ENCODE measurements at places on chromosomes 1 and 21.

- no peak for DNase-seq
Observed at GRCh38 chr1:196649990-196650389, 1.9 kb upstream of the CFH start.

DNA sequence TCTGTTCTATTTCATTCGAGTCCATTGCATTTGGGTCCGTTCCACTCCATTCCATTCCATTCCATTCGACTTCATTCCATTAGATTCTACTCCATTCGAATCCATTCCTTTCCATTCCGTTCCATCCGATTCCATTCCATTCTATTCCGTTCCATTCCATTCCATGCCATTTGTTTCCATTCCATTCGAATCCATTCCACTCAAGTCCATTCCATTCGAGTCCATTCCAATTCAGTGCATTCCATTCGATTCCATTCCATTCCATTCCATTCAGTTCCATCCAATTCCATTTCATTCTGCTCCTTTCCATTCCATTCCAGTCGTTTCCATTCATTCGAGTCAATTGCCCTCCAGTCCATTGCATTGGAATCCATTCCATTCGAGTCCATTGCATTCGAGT, 2603.7 kb upstream of the TPTE start:
- no peak for DNase-seq

- no peak for DNase-seq
Observed at GRCh38 chr1:221993444-221993948, 251.6 kb upstream of the DUSP10 start.

- no peak for DNase-seq
Observed at GRCh38 chr21:45332415-45332814, 44.7 kb upstream of the POFUT2 start.

GRCh38 chr1:227940791-227941241, 6.9 kb downstream of the WNT9A start:
- no peak for DNase-seq

GRCh38 chr1:113654883-113655282, 104.4 kb downstream of the PHTF1 start:
- no peak for DNase-seq

DNA sequence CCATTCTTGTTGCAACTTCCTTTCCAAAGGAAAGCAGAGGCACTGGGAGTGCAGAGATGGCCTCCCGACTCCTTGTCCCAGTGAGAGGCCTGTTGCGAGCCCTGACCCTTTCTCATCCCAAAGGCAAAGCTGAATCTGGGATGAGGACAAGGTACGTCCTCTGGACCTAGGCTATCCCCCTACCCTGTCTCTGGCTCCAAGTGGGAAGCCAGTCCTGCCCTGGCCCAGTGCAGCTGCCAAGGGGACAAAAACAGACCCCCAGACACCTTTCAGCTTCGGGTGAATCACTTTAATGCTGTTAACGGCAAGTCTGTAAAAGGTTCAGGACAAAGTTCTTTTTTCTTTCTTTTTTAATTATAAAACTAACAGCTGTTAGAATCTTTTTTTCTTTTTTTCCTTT, 2.5 kb downstream of the TSSK3 start:
- DNase-seq = no peak

DNA sequence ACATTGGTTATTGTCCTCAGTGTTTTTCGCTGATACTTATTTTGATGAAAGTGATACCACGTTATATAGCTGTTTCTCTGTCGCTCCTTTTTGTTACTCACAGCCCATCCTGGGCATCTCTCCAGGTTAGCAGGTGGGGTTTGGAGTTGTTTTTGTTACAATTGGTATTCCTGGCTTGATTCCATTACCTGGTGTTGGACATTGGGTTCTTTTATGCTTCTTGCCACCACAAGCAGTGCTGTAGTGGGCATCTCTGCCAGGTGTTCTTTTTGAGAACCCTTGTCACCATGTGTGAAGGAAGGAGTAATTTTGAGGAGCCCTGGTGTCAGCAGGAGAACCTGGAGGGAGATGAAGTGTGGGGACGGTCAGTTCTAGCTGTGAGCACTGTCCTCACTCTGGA, 47.5 kb upstream of the PWP2 start:
- DNase-seq = no peak

DNA sequence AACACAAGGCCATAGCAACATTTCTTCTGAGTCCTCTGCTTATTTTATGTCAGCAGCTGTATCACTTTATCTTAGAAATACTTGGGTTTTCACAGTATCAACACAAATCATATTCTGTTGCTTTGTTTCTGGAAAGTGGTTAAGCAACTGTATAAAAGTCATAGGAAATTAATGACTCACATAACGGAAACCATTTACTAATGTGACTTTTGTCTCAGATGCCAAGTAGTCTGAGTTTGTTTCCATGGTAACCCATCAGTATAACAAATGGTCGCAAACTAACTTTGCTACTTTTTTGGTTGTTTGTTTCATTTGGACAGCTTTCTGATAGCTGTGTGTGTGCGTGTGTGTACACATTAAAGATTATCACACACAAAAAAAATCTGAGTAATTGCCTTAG, 31.1 kb downstream of the EEIG2 start:
- DNase-seq = peak; percentile 27

GRCh38 chr1:94298861-94299260, 61.5 kb upstream of the ARHGAP29 start:
- no peak for DNase-seq

GRCh38 chr21:18274370-18274769, 29.7 kb downstream of the CHODL start:
- no peak for DNase-seq

- DNase-seq = no peak
Observed at GRCh38 chr1:226002667-226003501, 3.7 kb upstream of the SDE2 start.

DNA sequence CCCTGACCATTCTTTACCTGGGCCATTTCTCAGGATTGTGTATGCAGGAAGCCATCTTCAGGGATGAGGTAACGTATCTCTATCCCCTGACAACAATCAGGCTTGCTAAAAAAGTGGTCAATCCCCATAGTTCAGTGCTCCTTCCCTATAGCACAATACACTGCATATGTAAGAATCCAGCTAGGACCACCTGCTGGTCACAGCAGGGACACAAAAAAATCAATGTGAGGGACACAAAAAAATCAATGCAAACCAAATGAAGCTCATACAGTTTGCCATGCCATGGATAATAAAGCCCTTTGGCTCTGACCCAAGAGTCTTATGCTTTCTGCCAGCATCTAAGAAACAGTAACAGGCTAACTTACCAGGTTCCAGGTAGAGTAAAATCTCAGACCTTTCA, 16.3 kb downstream of the ACBD6 start:
- no peak for DNase-seq

GRCh38 chr1:188735567-188735966, 1742.1 kb downstream of the BRINP3 start:
- no peak for DNase-seq

DNA sequence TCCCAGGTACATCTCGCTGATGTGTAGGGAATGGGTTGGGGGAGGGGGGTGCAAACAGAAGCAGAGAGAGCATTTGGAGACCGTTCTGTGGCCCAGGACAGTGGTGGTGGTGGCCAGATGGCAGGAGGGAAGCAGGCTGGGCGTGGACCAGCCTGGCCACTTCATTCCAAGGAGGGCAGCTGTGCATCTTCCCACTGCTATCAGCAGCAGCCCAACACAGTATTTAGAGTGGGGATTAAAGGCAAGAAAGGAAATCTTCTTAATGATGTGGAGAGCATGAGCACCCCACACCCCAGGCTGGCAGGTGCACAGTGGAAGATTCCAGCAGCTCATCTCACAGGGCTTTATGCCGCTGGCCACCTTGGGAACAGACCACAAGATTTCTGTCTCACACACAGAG, 198.7 kb downstream of the NPHP4 start:
- DNase-seq = no peak

DNA sequence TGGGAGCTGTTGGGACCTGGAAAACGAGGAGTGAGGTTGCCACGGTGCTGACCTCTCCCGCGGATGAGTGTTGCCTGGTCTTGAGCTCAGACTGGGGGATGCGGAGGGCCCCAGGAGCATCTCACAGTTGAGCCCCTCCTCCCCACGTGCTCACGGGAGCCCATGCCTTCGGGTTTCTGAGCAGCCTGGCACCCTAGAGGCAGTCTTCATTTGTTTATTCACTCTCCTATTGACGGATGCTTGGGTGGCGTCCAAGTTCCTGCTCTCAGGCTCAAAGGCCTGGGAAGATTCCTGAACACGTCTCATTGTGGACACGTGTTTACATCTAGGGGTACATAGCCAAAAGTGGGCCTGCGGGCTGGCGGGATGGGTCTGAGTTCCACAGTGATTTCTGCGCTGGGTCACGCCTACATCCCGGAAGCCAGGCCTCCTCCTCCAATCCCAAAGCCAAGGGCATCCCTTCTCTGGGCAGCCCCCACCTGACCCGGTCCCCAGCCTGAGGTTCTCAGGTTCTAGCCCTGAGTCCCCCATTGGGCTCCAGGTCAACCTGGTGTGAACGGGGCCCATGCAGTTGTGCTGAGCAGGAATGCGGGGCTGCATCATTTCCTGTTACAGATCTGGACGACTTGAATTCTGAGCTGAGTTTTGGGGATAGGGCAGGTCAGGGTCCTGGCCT, 14.7 kb downstream of the WNT3A start:
- no peak for DNase-seq

- DNase-seq = no peak
Observed at GRCh38 chr1:230271300-230272035, 154.7 kb downstream of the PGBD5 start.

DNA sequence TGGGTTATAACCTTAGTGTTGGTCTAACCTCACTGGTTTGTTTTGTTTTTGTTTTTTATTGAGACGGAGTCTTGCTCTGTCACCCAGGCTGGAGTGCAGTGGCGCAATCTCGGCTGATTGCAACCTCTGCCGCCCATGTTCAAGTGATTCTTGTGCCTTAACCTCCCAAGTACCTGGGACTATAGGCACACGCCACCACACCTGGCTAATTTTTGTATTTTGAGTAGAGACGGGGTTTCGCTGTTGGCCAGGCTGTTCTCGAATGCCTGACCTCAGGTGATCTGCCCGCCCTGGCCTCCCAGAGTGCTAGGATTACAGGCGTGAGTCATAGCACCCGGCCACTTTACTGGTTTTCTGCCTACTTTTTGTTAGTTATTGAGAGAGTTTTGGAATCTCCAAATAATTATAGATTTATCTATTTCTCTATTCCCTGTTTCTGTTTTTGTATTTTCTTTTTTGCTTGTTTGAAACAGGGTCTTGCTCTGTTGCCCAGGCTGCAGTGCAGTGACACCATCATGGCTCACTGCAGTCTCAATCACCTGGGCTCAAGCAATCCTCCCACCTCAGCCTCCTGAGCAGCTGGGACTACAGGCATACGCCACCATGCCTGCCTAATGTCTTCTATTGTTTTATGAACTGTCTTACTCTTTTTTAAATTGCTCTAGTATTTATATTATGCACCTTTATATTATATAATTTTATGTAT, 21.4 kb downstream of the SMG7 start:
- DNase-seq = no peak

GRCh38 chr1:29812408-29813135, 576.2 kb downstream of the PTPRU start:
- DNase-seq = no peak

DNA sequence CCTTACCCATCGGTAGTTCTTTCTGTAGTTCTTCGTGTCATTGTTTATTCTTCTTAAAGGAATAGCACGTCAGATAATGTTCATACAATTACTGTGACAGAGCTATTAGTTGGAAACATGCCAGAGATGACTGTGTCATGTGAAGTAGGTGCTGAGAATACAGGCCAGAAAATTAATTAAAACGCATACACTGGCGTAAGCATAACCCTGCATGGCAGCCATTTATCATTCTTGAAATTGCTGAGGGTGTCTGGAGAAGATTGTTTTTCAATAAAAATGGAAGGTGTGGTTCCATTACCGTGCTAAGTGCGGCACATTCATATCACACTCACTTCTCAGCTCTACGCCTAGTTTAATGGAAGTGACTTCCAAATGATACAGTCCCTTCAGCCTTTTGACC, 7.8 kb downstream of the ETS2 start:
- DNase-seq = no peak

GRCh38 chr1:163240705-163241104, 38.0 kb upstream of the RGS5 start:
- no peak for DNase-seq

DNA sequence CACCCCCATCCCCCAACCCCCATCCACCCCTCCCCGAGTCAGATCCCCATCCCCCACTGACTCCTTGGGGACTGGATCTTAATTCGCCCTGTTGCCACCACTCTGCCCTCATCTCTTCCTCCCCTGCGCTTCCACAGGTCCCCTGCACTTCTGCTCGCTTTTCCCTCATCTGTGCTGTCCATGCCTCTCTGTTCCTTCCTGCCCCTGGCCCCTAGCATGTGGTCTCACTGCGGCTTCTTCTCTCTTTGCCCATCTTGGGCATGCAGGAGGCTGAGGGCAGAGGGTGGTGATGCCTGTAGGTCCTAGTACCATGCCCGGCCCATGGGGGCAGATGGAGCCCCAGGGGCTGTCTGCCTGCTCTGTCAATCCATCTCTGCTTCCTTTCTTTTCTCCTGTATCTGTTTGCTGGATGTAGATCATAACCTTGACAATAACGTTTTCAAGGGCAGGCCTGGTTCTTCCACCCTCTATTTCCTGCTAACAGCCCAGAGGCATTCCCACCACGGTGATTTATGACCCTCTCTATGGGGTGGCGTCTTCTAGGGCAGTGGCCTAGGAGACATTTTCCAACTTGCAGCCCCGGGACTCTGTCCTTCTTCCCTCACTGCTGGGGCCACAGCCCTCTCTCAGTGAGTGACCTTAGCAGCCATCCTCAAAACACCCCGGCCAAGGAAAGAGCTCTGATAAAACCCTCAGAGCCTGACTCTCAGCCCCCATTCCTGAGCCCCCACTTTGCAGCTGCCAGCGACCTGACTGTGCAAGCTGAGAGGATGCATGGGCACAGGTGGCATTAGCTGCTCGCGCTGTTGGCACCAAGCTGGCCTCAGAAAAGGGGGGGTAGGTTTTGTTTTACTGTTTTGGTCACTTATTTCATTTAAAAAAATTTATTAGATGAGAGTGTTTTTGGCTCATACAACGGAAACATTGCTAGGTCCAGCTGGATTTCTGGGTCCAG, 33.9 kb downstream of the TMEM51 start:
- DNase-seq = no peak

GRCh38 chr1:228334226-228334935, 72.3 kb downstream of the TRIM11 start:
- DNase-seq = no peak

DNA sequence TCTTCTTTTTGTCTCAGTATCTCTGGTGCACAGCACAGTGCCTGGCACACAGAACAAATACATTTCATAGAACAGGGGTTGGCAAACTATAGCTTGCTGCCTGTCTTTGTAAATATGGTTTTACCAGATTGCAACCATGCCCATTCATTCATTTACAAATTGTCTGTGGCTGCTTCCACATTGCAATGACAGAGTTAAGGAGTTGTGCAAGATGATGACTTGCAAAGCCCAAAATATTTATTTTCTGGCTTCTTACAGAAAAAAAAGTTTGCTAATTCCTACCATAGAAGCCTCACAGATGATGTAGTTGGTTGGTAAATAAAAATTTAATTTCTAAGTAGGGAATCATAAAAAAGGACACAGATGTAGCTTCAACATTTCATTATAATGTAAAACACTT, 11.2 kb upstream of the HMGB4 start:
- DNase-seq = no peak

DNA sequence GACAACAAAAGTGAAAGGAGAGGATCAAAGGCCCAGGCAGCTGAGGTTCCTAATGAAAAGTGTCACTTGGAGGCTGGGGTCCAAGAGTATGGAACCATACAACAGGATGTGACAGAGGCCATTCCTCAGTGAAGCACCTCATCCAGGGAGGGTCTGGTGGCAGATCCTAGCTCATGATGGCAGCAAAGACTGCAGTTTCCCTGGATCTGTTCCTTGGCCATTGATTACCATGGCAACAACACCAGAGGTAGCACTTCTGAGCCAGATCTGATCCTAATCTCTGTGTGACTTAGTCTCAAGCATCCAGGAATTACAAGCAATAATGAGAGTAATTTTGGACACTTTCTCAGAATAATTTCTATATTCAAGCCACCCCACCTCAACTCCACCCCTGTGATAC, 12.9 kb downstream of the FAM177B start:
- DNase-seq = no peak

Measured in epithelial cell of proximal tubule (primary cell).